ENCODE measurements at places on chromosomes 16 and 17.

DNA sequence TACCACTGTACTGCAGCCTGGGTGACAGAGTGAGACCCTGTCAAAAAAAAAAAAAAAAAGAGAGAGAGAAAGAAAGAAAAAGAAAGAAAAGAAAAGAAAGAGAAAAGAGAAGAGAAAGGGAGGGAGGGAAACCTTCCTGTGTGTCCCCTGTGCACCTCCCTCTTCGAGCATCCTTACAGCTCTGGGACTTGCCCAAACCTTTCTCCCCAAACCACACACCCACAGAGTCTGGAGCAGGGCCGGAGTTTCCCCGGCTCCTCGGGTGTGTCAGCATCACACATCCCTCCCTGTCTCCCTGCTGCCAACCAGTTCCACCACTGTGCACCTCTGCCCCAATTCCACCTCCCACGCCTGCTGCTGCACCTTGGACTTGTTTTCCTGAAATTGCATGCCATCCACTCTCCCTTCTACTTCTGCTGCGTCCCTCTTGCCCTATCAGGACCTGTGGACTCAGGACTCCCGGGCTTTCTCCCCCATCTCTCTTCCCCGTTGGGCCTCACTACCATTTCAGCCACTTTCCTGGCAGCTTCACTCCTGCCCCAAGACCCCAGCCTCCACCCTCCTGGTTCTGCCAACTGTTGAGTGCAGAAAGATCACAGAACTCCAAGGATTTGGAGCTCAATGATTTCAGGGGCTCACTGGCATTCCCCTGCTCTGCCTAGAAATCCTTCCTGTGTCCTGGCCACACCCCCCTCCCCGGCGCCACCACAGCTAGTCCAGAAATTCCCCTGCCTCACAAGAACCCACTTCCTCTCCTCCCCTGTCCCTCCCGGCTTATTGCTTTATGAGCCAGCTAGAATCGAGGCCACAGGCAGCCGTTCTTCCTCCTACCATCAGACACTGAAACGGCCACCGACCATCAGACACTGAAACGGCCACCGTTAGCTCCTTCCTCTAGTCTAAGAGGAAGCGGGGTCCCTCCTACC, 3.7 kb upstream of the CDK3 start:
- peak; percentile 90 for DNase-seq

DNA sequence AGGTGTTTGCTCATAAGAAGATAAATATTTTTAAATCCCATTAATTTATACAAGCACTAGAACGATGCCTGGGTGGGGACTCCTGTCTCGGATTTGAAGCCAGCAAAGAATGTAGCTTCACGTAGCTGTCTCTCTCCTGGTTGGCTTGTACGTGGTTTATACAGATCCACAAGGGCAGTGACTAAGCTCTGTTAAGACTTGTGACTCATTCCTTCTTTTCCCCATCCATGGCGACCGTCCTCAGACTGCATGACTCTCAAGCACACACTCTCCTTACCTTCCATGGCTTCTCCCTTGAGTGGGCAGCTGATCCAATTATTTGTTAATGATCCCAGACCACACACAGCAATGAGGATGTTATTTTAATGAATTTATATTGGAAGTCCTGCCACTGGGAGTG, 679.7 kb upstream of the SOX9 start:
- DNase-seq, result peak; percentile 89

- DNase-seq, result peak; percentile 78
Measured at GRCh38 chr16:53509906-53510703, 7.1 kb upstream of the AKTIP start.

- no peak for DNase-seq
Measured at GRCh38 chr17:2712300-2713043, 908 bp upstream of the CLUH start.

DNA sequence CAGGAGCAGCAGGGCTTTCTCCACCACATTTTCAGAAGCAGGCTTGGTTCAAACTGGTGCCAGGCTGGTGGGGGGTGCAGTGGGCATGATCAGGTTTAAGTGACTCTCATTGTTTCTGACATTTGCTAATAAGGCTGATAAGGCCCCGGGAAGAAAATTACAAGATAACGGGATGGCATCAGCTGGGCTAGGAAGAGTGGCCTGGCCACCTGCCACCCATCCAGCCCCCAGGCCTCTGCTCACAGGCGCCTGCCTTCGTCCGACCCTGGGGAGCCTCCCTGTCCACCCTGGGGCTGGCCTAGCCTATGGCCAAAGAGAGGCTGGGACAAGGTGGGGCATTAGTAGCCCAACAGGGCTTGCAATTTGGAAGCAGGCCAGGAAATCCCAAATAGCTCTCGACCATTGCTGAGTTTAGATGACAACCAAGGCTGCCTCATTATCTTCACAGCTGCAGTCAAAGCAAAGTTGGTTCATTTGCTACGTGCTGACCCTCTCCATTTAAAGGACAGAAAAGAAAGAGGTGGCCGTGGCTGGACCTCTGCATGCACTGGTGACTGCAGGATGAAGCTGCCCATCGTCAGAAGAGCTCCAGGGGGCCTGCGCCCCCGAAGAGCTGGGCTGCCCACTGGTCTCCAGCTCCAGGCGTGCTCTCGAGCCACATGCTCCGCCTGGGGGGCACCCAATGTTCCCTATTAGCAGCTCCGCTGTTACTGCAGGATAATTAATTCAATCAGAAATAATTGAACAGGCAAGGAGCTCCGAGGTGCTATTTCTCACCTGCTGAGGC, 44.9 kb downstream of the PEMT start:
- no peak for DNase-seq

DNA sequence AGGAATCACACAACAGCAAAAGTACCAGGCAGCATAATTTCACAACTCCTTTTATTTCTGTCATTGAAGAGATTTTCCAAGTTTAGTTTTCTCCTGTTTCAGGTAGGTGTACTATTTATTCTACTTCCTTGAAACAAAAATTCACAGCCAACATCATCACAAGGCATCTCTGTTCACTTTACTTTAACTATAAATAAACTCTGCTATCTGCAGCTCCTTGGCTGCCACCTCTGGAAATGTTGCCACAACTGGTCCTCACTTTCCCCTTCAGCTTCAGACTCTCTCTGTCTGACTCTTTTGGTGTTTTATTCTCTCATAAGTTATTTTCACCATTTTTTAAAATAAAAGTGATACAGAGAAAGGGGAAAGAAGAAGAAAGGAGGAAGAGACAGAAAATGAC, 27.9 kb upstream of the KIF2B start:
- DNase-seq, result no peak

GRCh38 chr16:72853575-72854266, 194.2 kb downstream of the ZFHX3 start:
- DNase-seq, result no peak

DNA sequence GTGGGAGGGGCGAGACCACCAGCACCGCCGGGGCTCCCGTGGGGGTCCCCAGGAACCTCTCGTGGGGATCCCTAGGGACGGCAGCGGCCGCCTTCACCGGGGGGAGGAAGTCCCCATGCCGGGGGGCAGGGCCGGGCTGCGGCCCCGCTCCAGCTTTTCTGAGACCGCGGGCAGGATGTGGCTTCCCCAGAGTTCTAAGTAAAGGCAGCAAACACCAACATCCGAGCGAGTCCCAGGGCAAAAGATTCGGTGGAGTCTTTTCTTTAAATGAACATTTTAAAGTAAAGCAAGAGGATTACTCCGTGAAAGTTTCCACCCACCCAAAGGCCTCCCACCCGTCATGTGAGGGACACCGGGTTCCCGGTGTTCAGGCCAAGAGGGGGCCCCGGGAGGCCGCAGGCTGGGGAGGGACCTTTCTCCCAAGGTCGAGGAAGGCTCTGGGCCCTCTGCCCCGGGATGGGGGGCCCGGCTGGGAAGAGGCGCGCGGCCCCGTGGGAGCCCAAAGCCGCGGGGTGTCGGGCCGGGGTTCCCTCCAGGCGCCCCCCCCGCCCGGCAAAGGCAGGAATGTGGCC, 137.2 kb upstream of the RPH3AL start:
- peak; percentile 70 for DNase-seq

- peak; percentile 79 for DNase-seq
Measured at GRCh38 chr17:49387498-49388289, 25.6 kb upstream of the ZNF652 start.

GRCh38 chr17:69117855-69118784, 23.6 kb downstream of the ABCA6 start:
- no peak for DNase-seq

GRCh38 chr17:2894782-2895181, 98.5 kb downstream of the RAP1GAP2 start:
- DNase-seq, result peak; percentile 50

- no peak for DNase-seq
Measured at GRCh38 chr17:77872199-77872598, 86.3 kb upstream of the TNRC6C start.

DNA sequence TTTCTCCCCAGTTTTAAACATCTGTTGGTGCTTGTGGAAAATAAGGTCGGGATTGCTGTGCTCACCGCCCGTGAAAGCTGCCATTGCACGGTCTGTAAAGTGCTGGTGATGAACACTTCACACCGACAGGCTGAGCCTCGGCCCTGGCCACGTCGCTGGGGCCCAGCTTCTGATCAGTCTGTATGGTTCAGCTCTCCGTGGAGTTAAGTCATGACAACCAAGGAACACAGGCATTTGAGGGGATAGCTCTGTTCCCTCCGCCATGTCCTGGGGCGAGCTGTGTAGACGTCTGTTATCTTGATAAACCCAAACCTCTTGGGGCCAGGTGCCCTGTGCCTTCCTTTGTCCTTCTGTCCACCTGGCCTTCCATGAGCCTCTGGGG, 110.6 kb downstream of the METRNL start:
- DNase-seq, result no peak

DNA sequence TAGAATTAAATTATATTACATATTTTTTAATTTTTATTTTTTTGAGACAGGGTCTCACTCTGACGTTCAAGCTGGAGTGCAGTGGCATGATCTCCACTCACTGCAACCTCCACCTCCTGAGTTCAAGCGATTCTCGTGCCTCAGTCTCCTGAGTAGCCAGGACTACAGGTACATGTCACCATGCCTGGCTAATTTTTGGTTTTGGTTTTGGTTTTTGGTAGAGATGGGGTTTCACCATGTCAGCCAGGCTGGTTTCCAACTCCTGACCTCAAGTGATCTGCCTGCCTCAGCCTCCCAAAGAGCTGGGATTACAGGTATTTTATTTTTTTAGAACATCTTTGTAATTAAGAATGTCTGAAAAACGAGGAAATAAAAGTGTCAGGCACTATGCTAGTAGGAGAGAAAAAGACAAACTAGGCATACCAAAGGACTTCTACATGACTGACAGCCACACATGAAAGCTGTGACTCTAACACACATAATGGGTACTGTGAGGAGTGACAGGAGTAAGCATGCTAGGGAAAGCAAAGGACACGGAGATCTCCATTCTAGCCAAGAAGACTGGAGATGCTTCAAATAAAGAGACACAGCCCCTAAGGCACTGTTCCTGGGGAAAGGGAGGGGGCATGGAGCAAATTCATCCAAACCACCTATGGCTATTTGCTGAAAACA, 7.3 kb downstream of the GNA13 start:
- DNase-seq, result no peak

DNA sequence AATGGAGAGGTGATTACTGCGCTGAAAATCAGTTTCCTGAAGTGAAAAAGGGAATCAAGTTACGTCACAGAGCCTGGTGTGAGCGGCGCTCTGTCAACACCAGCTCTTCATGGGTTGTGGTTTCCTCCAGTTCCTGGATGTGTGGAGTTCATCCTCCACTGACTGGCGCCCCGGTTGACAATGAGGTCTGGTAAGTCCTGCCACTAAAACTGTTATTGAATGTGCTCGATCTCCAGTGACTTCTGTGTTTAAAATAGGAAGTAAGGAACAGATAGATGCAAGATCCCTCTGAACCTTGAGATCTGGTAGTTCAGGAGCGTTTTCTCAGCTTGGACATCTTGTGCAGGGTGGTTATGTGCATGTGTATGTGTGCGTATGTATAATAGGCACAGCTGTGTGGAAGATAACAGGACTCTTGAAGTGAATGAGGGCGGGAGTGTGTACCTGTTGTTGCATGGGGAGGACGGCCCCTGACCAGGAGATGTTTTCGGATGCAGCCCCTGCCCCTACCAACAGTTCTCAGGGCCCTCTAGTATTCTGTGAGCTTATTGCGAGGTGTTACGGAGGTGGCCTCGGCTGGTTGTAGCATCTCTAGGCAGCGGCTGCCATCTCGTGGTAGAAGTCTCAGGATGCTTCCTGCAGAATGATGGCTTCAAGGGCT, 22.0 kb upstream of the GOT2 start:
- DNase-seq, result peak; percentile 85

DNA sequence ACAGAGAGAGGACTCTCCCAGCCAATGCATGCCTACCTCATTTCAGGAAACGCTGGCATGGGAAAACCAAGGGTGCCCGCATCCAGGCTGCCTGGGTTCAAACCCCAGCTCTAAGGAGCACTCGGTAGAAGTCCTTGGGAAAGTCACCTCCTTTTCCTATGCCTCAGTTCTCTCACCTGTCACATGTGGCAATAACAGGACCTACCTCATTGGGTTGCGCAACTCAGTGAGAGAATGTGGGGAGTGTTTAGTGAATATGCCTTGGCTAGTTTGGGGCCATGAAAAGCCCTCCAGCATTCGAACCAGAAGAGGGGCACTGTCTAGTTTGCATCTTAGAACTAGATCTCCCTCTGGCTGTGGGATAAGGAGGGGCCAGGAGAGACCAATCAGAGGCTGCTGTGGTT, 9.0 kb upstream of the NXPH3 start:
- DNase-seq, result no peak

- no peak for DNase-seq
Measured at GRCh38 chr17:59154721-59155438, at the start of gene SKA2. Gene SKA2 (minus strand): TSS chr17:59155186. CDS start chr17:59155163, 23 bp downstream.

DNA sequence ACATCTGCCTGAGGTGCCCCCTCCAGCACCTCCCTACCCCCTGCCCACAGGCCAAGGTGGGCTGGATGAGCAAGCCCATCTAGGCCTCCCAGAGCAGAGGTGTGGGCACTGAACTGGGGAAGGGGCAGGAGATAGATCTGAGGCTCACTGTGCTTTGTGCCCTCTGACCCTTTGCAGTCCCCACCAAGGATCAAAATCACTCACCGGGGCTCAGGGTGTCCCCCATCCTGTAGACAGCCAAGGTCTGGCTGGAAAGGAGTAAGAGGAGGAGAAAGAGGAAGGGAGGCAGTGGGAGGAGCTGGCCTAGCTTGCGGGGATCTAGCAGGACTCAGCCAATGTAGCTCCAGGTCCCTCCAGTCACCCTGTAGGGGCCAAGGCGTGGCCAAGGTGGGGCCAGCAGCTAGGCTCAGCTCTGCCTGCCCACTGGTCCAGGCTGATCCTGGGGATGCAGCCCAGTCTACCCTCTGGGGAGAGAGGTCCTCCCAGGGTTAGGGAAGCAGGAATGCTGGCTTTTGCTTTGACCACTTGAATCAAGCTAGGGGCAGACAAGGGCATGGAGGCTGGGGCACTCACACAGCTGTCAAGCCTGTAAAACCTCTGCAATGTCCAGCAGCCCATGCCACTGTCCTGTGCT, 1.8 kb downstream of the SLC12A4 start:
- DNase-seq, result peak; percentile 90

- DNase-seq, result peak; percentile 97
Measured at GRCh38 chr17:4229627-4230541, 33.9 kb downstream of the ANKFY1 start.

GRCh38 chr17:79046197-79046915, 22.4 kb downstream of the C1QTNF1 start:
- DNase-seq, result no peak

Measured in islet precursor cell (in vitro differentiated cells).